ENCODE measurements at places on chromosomes 11 and 22.

GRCh38 chr11:110295086-110295485, 1.3 kb downstream of the RDX start:
- no peak for DNase-seq

DNA sequence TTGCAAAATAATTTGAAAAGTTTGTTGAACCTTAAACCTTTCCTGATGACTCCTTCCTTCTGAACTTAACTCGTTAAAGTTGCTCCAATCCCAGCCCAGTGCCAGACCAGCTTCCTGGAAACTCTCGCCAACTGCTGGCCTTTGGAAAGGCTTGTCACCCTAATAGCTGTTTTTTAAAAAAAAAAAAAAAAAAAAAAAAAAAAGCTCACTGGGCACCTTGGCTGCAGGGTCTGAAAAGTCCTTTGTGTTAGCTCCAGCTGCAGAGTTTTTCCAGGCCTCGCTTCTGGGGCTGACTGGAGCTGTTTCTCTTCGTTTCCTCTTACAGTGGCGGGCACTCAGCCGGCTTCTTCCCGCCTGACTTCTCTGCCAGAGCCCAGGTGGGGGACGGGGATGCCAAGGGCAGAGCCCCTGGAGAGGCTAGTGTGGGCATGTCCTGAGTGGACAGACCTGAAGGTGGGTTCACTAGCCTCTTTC, 25.1 kb downstream of the KCNQ1OT1 start:
- DNase-seq: no peak

GRCh38 chr22:17795661-17796548, 21.6 kb upstream of the BID start:
- no peak for DNase-seq

- no peak for DNase-seq
These were observed 25.5 kb downstream of the CTNND1 start for GRCh38 chr11:57787006-57787604.

- no peak for DNase-seq
These were observed 10.5 kb downstream of the TXN2 start for GRCh38 chr22:36470994-36471331.

DNA sequence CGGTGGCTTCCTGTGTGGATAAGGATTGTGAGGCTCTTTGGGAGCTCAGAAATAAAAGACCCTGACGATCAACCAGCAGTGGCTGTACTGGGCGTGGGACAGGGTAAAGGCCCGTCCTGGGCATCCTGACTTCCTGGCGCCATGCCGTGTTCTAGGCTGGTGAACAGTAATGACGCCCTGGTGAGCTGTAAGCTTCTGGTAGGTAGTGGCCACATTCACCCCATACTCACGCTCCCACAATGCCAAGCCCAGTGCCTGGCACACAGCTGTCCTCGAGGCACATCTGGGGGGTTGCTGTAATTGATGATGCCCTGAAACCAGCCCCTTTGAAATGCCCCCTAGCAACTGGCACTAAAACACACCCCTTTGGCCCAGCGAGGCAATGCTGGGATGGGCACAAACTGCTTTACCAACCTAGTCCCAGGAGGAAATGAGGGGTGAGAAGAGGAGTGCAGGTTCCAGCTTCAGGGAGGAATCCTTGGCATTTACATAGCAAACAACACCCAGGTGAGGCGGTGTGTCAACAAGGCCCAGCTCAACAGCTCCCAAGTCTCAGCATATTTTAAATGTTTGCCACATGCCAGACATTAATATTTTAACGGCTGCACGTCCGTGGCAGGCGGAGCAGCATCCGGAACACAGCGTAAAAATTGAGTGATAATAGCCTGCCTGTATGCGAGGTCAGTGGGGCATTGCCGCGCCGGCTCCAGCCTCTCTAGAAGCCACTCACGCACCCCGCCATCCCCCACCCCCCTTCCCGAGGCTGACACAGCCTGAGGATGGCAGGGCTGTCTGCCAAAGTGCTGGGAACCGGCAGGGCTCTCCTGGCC, 79.3 kb downstream of the DSCAML1 start:
- no peak for DNase-seq

- peak; percentile 10 for DNase-seq
These were observed 2.2 kb upstream of the GGT5 start for GRCh38 chr22:24247011-24247507.

- DNase-seq: peak; percentile 51
These were observed 189.3 kb upstream of the MTMR2 start for GRCh38 chr11:96113193-96113681.

DNA sequence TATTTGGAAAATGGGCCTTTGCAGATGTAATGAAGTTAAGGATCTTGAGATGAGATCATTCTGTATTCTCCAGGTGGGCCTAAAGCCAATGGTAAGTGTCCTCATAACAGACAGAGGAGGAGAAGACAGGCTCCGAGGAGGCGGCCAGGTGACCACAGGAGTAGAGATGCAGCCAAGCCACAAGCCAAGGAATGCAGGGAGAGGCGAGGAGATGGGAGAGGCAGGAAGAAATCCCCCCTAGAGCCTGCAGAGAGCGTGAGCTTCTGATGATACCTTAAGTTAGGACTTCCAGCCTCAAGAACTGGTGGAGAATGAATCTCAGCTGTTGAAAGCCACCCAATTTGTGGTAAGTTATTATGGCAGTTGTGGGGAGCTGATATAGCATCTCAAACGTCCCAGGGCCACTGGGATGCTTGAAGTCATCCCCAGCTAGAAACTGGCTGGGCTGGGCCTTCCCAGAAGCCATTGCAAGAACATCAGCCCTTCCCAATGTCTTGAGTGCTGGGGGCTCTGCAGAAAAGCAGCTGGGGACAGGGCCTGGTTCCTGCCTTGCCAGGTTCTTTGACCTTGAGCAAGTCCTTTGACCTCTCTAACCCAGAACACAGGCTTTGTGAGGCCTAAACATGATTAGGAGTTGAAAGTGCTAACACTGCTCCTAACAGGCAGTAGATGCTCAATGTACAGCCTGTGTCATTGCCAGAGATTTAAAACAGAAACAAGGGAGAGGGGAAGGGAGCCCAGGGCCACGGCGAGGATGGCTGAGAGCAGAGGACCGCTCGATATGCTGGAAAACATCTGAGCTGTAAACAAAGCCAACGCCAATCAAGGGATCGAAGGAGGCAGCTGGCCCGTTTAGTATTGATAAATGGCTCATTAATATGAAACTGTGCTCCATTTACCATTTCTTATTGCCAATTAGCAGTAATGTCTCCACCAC, 632.3 kb downstream of the TBC1D22A start:
- DNase-seq: no peak

- DNase-seq: no peak
These were observed 12.2 kb downstream of the GGT5 start for GRCh38 chr22:24232725-24233124.

DNA sequence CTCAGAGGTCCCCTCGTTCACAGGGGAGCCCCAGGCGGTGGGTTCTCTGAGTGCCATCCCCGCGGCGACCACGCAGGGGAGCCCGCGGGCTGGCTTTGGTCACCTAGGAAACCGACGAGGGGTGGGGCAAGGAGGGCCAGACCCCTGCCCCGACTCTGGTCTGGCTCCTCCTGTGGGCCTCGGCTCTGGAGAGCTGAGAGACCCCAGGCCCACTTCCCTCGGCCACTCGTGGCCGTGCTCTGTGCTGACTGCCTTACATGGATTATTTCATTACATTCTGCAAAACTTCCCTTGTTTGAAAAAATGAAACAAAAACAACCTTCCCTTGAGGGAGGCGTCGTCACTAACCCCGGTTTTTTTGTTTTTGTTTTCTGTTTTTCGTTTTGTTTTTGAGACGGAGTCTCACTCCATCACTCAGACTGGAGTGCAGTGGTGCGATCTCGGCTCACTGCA, 15.1 kb upstream of the CYTH4 start:
- DNase-seq: peak; percentile 78

GRCh38 chr11:67276781-67277230, 10.5 kb downstream of the GRK2 start:
- peak; percentile 65 for DNase-seq

GRCh38 chr11:61172356-61172755, 11.1 kb upstream of the VPS37C start:
- DNase-seq: no peak

DNA sequence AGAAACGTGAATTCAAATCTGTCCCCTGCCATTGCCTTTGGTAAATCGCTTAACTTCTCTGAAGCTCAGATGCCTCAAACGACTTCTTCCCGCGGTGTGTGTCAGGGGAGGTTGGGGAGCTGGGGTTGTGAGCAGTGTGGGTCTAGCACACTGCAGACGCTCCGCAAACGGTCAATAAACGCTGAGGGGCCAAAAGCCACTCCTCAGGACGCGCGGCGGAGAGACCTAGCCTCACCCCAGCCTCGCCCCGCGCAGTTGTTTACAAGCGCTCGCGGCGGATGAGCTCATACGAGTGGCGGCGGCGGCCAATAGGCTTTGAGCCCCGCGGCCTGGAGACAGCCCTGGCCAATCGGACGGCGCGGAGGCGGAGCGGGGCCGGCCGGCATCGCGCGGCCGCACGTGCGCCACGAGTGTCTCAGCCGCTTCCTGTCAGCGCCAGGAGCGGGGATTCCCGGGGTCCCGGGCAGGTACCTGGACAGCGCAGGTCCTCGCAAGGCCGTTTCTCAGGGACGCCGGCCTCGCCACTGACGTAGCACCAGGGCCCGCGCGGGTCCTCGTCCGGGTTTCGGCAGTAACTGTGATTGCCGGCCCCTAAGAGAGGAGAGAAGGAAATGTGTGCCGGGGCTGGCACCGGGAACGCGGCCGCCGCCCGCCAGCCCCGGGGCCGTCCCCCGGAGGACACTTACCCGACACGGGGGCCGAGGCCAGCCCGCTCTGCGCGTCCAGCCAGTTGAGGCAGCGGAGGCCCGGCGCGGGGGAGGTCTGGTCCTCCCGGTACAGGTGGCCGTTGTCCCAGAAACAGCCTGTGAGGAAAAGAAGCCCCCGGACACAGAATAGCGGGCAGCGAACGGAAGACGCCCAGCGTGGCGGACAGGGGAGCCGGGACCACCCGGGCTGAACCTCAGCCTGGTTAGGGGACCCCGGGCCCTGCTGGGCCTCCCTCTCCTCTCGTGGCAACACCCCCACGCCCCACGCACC, 1.5 kb downstream of the PIK3IP1 start:
- peak; percentile 98 for DNase-seq

DNA sequence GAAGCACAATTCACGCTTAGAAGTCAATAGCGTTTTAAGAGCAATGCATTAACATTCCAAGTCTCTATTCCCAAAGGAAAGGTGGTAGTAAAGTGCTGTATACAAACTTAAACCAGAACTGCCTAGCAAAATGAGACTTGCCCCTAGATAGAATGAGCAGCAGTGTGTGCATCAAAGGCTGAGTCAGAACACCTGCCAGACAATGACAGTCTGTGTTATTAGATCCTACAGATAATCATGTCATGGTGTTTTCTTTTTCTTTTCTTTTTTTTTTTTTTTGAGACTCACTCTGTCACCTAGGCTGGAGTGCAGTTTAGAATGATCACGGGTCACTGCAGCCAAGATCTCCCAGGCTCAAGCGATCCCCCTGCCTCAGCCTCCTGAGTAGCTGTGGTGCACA, 1.6 kb downstream of the RTCB start:
- DNase-seq: no peak

DNA sequence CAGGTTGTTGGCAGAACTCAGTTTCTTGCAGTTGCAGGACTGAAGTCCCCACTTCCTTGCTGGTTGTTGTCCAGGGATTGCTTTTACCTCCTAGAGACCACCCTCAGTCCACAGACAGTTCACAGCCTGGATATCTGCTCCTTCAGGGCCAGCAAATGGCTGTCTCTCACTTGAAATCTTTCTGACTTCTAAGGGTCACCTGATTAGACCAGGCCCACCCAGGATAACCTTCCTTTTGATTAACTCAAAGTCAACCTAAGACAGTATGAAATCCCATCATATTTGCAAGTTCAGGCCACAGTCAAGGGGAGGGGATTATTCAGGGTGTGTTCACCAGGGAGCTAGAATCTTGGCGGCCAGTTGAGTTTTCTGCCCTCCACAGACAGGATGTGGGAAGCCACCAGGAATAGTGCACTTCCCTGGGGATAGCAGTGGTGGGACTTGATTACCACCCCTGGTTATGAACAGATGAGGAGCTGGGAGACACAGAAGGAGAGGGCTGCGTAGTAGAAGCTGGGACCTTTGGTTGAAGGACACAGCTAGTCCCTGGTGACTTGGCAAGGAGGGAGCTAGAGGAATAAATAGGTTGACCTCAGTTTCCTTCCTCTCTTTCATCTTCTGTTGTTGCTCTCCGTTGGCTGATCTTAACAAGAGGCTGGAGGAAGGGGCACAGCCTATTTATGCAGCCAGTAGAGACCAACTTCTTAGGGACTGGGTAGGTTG, 33.4 kb downstream of the MIAT start:
- no peak for DNase-seq

GRCh38 chr22:50531546-50531961, 1.7 kb upstream of the TYMP start:
- DNase-seq: no peak

- no peak for DNase-seq
These were observed 14.9 kb upstream of the SOX10 start for GRCh38 chr22:37999236-37999635.

DNA sequence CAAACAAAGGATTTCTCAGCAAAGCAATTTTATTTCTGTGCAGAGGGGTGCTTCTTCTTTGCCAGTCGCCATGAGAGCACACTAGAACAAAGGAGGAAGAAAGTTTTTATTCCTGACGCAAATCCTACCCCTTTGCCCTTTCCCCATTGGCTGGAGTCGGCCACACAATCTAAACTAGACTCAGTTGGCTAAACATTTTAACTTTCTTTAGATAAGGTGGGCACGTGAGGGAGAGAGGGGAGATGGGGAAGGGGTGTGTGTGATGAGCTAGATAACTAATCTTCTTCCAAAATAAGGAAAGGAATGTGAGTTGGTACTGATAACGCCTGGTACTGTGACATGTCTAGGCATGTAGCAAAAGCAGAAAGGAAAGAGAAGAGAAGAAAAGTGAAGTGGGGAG, 626 bp downstream of the TRIM22 start:
- peak; percentile 24 for DNase-seq

DNA sequence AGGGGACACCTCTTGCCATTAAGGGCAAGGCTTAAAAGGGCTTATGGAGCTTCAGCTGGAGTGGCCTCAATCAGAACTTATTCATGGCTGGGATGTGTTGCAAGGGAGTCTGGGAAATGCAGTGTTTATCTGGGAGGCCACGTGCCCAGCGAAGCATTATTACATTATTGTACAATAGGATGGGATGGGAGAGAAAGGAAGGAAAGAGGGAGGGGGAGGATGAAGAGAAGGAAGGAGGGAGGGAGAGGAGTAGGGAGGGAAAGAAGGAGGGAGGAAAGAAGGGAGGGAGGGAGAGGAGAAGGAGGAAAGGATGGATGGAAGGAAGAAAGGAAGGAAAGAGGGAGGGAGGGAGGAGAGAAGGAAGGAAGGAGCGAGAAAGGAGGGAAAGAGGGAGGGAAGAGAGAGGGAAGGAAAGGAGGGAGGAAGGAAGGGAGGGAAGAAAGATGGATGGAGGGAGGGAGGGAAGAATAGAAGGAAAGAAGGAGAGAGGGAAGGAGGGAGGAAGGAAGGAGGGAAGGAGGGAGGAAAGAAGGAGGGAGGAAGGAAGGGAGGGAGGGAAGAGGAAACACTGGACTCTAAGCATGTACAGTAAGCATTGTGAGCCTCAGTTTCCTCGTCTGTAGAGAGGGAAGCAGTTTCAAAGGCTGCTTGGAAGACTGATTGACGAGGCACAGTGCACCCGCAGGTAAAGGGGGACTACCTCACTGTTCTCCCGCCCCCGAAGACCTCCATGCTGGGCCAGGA, 62.2 kb downstream of the MYEOV start:
- no peak for DNase-seq
